ENCODE measurements at places on chromosomes 7 and 10.

GRCh38 chr7:106485031-106485551 is 175.9 kb downstream of the CCDC71L start:
- DNase-seq, result no peak

- no peak for DNase-seq
These were observed 68.9 kb downstream of the RBM33 start for GRCh38 chr7:155713384-155713783.

- no peak for DNase-seq
These were observed 17.6 kb downstream of the HTRA1 start for GRCh38 chr10:122478971-122479370.

DNA sequence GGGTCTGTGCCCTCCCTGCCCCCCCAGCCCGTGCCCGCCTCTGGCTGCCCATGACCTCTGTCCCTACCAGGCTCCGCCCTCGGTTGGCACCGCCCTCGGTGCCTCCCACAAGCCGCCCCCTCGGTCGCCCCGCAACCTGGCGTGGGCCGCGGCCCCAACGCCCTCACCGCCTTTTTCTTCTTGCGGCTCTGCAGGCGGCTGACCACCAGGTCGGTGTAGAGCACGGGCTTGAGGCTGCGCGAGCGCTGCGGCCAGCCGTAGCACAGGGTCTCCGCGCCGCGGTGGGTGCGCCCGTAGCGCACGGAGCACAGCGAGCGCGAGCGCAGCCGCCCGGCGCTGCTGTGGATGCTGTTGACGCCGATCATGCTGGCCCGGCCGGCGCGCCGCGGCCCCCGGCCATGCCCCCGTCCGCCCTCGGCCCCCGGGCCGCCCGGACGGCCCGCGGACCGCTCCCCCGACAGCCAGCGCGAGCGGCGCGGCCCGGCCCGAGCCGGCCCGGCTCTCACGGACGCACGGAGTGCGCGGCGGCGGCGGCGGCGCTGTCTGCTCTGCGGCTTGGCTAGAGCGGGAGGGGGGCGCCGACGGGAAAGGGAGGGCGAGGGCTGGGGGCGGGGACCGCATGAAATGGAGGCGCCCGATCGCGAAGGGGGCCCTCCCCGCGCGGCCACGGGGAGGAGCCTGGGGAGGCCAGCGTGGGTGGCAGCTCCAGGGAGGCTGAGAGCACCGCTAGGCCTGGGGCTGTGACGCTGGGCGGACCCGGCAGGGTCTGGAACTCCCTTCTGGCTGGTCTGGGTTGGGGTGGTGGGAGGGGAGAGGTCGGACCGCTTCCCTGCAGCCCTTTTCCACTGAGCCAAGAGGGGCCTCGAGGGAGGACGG is 9.6 kb downstream of the PSD start:
- DNase-seq, result peak; percentile 81

Measured in tongue (tissue), 3 donors.